ENCODE measurements at places on chromosomes 5 and 9. TPM values are rescaled to one million over a fixed set of nuclear protein-coding genes. Genes with fewer than 3 reads are reported as not detected.

- DNase-seq, result no peak
- H3K4me3 ChIP-seq, result no peak overlapping the region
- H3K36me3 ChIP-seq, result no peaks in the 10 kb centered on the region
- H3K27me3 ChIP-seq, result no peaks in the 10 kb centered on the region
Observed at GRCh38 chr5:176636426-176636825, 6.0 kb downstream of the EIF4E1B start.

GRCh38 chr9:133304158-133304470 lies 29.1 kb upstream of the ABO start:
- H3K4me3 ChIP-seq, result no peak overlapping the region
- no peak overlapping the region for H3K27ac ChIP-seq
- no peaks in the 10 kb centered on the region for H3K36me3 ChIP-seq
- no peaks in the 10 kb centered on the region for H3K4me1 ChIP-seq
- no peaks in the 10 kb centered on the region for H3K27me3 ChIP-seq

DNA sequence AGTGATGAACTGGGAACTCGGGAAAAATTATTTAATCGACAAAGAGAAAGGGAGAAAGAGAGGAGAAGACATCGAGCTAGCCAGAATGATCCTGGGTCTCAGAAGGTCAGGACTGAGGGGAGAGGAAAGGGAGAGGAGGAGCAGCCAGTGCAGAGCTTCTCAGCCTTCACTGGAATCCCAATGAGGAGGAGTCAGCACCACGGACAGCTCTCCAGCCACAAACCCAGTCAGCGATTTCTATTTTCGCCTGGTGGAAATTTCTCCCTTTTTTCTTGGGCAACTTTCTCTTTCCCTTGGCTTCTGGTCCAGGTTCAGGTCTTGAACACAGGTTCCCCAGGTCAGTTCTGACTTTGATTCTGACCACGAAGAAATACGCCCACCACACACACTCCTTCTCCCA lies 1.6 kb upstream of the BRINP1 start:
- H3K4me3 ChIP-seq, result no peak overlapping the region
- H3K27me3 ChIP-seq, result no peaks in the 10 kb centered on the region
- no peak overlapping the region for H3K27ac ChIP-seq
- H3K36me3 ChIP-seq, result no peaks in the 10 kb centered on the region
- H3K4me1 ChIP-seq, result peaks cover 9% of the 10 kb centered on the region

- no peaks in the 10 kb centered on the region for H3K27me3 ChIP-seq
- no peak for DNase-seq
- no peak overlapping the region for H3K27ac ChIP-seq
- no peak overlapping the region for H3K4me3 ChIP-seq
- H3K4me1 ChIP-seq, result peaks cover 16% of the 10 kb centered on the region
- no peaks in the 10 kb centered on the region for H3K36me3 ChIP-seq
Observed at GRCh38 chr5:149826574-149826973, 96.5 kb downstream of the PPARGC1B start.

DNA sequence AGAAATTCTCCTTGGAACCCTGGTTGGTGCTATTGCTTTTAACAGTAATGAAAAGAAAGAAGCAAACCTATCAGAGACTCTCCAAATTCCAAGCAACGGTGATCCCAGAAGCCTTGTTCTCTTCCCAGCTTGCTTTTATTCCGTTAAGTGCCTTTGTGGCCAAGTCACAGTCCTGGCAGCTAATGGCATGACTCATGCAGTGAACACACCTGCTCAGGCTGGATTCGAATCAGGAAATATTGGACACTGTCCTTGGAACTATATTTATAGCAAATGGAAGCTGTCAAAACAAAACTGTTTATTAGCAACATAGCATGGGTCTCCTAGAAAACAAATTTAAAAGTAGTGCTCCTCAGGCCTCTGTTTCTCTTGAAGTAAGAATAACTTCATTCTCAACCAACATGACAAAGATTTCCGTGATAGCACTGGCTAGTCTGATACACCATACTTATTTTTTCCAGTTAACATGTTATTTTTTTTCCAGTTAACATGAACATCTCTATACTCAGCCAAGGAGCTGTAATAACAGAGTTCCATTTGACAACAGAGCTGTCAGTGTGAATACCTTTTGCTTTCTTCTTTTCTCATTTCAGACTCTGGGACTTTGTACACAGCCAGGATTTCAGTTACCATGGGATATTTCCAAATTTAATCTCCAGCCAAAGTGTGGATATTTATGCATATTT lies 502.4 kb downstream of the GADD45G start:
- no peak overlapping the region for H3K27ac ChIP-seq
- no peak overlapping the region for H3K4me3 ChIP-seq
- H3K36me3 ChIP-seq, result no peaks in the 10 kb centered on the region
- H3K4me1 ChIP-seq, result peaks cover 4% of the 10 kb centered on the region
- H3K27me3 ChIP-seq, result no peaks in the 10 kb centered on the region

The SHISAL2B gene
- total RNA-seq, result 0.74 TPM
